ENCODE measurements at places on chromosomes 2 and 18.

DNA sequence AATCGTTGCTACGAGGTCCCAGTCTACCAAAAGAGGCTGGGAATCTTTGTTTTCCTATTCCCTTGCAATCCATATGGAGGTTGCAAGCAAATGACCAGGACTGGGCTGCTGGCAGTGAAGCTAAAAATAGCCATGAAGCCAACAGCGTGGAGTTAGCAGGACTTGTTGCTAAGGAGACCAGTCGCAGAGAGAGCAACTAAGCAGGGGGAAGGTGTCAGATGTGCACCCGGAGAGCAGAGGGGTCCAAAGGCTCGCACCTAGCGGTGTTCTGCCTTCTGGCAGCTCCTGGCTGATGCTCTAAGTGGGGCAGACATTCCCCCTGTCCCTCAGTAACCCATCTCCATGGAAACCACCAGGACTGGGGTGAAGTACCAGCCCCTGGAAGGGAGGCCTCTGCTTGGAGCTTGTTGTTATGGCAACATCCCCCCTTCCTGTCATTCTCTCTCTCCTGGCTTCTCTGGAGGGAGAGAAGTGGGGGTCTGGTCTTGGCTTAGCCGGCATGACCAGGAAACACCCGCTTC lies 84.6 kb downstream of the DNMT3A start:
- DNase-seq, result no peak

- DNase-seq, result no peak
Observed at GRCh38 chr18:25307192-25307591, 44.8 kb downstream of the ZNF521 start.

- DNase-seq, result no peak
Observed at GRCh38 chr2:117485588-117485987, 328.9 kb upstream of the DDX18 start.

GRCh38 chr2:20343128-20343527 lies 7.5 kb downstream of the PUM2 start:
- no peak for DNase-seq

- no peak for DNase-seq
Observed at GRCh38 chr2:168538534-168538933, 82.5 kb downstream of the CERS6 start.

- DNase-seq, result no peak
Observed at GRCh38 chr2:118965737-118966136, 23.7 kb downstream of the MARCO start.
